ENCODE measurements at places on chromosomes 6 and 20.

GRCh38 chr20:61480158-61480825, 228.2 kb downstream of the CDH4 start:
- no peak for DNase-seq

DNA sequence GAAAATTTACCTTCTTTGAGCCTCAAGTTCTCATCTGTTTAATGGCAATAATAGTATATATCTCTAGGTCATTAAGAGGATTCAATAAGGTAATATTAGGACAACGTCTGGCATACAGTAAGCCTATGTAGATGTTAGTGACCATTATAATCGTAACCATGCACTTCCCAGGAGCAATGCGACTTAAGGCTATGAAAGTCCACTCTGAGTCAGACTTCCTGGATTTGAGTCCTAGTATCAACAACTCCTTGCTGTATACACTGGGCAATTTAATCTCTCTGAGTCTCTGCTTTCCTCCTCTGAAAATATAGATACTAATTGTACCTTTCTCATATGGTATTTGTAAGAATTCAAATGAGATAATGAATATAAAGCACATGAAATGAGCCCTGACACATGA, 168.1 kb upstream of the HDDC2 start:
- no peak for DNase-seq

DNA sequence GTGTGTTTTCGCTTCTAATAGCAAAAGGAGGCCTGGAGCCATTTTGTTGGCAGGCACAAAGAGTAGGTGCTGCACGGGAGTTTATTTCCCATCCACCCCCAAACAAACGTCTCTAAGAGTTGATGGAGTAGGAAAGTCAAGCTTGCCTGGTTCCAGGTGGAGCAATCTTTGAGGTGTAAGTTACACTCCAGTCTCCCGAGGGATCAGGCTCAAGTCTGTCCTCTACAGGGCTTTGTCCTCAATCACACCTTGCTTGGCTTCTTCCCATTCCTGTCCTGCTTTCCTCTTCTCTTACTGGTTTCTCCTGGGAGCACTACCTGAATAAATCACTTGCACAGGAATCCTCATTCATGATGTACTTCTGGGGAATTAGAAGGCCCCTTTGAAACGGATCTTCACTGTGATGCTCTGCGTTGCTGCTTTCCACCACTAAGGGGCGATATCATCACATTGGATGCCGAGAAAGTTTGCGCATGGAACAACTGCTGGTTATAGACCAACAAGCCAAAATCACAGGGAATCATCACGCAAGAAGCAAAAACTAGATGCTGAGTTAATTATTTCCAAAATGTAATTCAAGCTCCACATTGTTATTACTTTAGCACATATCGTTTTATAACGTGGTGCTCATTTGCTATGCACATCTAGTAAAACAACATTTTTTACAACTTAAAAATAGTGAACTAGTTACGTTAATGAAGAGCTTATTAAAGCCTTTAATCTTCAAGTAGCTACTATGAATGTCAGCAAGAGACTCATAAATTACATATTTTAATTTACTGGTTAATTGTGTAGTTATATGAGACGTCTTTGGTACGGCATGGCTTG, 156.8 kb downstream of the DNAH8 start:
- peak; percentile 45 for DNase-seq

DNA sequence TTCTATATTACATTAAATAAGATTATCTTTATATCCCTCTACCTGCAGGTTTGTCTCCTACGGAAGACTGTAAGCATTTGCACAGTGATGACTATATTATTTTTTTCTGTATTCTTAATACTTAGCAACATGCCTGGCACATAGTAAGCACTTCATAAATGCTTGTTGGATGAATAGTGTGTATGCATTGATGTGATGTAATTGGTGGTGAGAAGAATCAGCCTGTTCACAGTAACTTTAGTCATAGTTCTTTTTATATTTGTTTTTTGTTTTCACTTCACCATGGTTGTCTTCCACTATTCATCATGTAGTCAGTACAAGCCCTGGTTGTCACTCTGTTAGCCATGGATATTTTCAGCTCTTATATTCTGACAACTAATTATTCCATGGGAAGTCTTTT, 184.0 kb upstream of the FLRT3 start:
- DNase-seq, result no peak

DNA sequence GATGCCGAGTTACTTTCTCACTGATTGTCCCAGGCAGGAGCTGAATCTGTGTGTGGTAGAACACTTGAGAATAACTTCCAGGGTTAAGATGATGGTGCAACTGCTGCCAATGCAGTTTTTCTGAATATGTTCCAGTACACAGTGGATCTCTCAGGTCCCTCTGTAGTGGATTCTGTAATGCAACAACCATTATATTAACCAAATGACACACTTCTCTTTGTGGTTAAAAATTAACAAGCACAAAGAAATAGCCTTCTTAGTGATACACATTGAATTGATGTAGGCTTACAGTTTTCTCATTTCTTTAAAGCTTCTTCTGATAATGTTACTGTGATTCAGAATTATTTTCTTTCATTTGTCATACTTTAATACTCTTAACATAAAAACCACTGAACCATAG, 383.8 kb downstream of the ADGRB3 start:
- DNase-seq, result no peak

GRCh38 chr6:25042036-25042521, 106.3 kb upstream of the RIPOR2 start:
- DNase-seq, result no peak

DNA sequence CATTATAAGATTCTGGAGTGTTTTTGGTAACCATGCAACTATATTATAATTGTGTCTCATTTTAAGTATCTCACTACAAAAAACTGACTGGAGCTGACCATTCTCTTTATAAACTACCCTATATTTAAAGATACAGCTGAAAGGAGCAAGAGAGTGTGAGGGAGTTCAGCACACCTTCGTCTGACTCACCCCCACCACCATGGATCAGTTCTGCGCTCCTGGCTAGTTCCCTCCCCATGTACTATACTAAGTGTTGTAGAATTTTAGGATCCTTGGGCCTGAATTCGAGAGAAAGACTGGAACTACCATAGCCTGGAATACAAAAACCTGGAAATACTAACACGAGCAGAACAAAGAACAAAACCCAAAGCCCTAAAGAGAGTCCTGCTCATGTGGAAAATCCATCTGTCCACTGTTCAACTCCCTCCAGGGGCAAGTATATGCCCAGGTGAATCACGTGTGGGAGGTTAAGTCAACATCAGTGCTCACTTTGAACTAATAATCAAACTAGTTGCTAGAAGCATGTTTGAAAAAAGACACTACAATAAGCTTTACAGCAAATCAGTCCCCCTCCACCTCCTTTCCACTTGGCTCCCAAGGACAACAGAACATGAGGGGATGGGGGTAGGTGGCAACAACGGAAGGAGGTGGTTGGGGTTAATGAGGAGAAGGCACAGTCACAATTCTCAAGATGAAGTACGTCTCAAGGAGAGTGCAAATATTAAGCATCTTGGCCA, 46.8 kb downstream of the ELOVL5 start:
- no peak for DNase-seq

DNA sequence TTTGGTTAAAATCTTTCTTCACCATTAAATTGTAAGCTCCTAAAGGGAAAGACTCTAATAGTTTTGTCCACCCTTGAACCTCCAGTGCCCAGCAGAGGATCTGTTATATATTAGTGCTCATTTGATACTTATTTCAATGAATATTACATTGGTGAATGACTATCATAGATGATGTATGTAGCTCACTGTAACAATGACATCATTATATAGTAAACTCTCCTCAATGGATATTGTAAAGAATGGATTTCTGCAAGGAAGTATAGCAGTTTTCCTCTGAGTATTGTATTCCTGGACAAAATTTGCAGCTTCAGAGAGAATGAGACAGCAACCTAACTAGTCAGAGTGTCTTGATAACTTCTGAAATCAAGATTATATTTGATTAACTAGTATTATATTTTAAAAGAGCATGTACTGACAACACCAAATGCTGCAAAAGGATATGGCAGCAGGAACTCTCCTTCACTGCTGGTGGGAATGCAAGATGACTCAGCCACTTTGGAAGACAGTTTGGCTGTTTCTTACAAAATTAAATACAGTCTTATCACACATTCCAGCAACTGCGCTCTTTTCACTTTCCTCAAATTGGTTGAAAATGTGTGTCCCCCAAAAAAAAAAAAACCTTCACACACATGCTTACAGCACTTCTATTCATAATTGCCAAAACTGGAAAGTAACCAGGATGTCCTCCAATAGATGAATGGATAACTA, 189.8 kb upstream of the OPRM1 start:
- DNase-seq, result no peak

DNA sequence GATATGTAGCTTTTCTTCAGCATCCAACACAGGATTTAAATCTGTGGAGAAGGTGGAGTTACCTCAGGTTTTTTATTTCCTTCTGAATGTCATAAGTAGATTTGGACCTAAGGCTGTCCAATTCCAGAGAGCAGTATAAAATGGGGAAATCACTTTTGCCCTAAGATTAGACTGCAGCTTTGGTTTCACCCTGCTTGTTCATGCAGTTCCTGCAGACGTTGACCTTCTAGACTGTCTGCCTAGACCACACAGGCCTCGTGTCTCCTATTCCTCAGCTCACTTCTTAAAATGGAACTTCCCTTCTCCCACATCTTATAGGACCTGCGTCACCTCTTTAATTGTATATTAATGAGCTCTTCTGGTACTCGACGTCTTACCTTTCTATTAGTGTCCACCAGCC, 26.0 kb upstream of the C6orf62 start:
- no peak for DNase-seq

DNA sequence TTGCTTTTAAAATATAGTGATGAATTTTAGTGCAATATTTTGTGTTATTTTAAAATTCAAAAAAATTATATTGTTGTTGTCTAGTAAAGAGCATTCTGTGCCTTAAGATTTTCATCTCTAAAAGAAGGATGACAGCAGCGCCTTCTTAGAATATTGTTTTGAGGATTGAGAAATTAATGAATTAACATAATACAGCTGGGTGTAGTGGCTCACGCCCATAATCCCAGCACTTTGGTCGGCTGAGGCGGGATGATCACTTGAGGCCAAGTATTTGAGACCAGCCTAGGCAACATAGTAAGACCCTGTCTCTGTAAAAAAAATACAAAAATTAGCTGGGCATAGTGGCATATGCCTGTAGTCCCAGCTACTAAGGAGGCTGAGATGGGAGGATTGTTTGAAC, 6.8 kb downstream of the TIAM2 start:
- no peak for DNase-seq

GRCh38 chr20:11445161-11445560, 472.5 kb upstream of the BTBD3 start:
- no peak for DNase-seq

DNA sequence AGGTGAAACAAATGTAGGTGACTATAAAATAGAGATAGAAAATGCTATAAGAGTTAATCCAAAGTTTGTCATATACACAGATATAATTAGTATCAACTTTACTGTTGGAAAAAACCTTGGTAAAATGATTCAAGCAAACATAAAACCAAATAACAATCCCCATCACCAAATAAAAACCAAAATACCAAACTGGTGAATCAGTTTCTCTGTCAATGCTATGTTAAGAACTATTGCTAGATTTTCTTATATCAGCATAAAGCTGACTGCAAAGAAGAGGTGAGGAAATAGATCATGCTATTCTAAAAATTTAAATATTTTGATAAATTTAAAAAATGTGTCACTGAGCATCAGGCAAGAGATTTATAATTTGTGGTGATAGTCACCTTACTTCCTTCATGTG, 658.4 kb downstream of the PHF3 start:
- no peak for DNase-seq

DNA sequence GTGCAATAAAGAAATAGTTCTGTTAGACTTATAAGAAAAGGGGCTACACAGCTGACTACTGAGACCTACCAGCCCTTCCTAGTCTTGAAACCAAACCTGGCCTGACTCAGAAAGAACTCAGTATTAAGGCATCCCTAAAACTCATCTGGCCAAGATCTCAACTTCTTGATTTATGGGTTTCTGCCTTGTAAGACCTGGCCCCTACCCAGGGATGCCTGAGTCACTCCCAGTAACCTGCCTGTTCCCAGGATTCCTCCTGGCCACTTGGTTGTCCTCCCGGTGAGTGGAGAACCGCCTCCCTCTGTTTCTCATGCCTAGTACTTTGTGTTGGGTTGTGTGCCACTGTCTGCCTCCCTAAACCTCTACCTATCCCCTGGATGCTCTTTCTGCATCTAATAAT, 189.4 kb upstream of the PREP start:
- DNase-seq, result peak; percentile 90

DNA sequence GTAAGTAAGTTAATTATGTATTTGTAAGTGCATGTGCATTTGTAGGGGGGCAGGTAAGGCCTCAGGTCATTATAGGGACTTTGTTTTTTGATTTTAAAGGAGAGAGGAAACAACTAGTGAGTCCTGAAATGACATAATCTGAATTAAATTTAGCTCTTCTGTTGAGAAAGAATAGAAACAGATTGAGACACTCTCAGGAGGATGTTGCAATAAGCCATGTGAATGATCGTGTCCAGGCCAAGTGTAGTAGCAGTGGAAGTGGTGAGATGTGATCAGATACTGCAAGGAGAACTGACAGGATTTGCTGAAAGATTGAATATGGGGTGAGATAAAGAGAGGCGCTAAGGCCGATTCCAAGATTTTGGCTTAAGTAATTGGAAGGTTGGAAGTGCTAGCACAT, 2.6 kb upstream of the CENPW start:
- peak; percentile 89 for DNase-seq

GRCh38 chr6:156599978-156600590, 177.1 kb upstream of the ARID1B start:
- no peak for DNase-seq

GRCh38 chr20:41387444-41387851, 20.8 kb upstream of the EMILIN3 start:
- DNase-seq, result no peak

- peak; percentile 63 for DNase-seq
Measured at GRCh38 chr6:84027340-84028181, 6.0 kb upstream of the MRAP2 start.

DNA sequence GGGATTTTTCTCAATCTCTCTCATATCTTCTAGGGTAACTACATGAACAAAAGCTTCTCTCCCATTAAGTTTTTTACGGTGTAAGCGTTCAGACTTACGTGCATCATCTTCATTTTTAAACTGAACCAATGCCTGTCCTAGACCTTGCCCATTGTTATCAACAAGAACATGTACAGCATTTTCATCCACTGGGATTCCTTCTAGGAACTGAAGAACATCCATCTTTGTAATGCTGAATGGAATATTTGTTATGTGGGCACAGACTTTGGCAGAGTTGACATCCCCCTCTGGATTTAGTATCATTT, 11.3 kb downstream of the CPNE1 start:
- DNase-seq, result no peak

- peak; percentile 6 for DNase-seq
Measured at GRCh38 chr20:2301164-2301622, 5.4 kb downstream of the TGM3 start.

GRCh38 chr20:54995011-54995410, 519.6 kb downstream of the DOK5 start:
- DNase-seq, result no peak

GRCh38 chr6:53469163-53469562, 75.7 kb downstream of the GCLC start:
- no peak for DNase-seq
